ENCODE measurements at places on chromosomes 11 and 22.

GRCh38 chr11:12110714-12111548 lies 541 bp downstream of the MICAL2 start:
- no peak for DNase-seq

DNA sequence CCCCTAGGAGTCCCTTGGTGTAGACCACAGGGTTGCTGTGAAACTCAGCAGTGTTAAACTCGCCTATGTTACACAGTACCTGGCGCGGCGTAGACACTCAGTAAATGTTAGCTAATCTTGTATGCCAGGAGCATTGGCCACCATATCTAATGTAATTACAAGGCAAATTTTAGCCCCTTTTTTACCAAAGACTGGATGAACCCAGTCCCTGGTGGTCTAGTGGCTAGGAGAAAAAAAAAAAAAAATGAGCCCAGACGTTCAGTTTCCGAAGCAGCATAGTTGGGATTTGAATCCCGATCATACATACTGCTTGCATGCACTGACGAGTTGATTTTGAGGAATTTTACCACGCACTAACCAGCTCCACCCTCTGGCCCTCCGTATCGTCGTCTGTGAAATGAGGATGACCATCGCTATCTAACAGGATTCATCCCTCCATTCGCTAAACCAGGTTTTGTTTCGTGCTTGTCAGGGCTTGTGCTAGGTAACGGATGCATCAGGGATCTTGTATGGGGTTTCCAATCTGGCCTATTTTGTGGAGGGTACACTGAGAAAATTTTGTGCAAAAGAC lies 688 bp downstream of the PTS start:
- no peak for DNase-seq

DNA sequence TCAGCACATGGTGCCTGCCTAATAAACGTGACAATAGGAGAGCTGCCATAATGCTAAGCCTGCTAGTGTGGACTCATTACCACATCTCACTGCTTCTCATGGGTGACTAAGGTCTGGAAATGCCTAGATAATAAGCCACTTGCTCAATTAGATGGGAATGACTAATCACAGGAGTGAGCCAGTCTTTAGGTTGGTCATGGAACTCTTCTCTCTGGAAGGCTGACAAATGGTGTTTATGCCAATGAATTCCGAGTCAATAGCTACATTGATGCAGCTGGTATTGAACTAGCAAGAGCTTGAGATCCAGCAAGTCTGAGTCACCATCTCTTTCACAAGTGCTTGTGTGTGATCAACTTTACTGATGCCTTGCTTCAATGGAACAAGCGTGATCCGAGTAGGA lies 334.9 kb downstream of the OPCML start:
- DNase-seq = no peak

DNA sequence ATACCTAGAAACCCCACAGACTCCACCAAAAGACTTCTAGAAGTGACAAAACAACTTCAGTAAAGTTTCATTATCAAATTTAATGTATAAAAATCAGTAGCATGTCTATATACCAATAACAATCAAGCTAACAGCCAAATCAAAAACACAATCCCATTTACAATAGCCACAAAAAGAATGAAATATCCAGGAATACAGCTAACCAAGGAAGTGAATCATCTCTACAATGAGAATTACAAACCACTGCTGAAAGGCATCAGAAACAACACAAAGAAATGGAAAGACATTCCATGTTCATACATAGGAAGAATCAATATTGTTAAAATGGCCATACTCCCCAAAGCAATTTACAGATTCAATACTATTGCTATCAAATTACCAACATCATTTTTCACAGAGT lies 46.0 kb downstream of the PRCP start:
- no peak for DNase-seq

- DNase-seq = no peak
Observed at GRCh38 chr11:36748836-36749235, 150.8 kb upstream of the RAG2 start.

DNA sequence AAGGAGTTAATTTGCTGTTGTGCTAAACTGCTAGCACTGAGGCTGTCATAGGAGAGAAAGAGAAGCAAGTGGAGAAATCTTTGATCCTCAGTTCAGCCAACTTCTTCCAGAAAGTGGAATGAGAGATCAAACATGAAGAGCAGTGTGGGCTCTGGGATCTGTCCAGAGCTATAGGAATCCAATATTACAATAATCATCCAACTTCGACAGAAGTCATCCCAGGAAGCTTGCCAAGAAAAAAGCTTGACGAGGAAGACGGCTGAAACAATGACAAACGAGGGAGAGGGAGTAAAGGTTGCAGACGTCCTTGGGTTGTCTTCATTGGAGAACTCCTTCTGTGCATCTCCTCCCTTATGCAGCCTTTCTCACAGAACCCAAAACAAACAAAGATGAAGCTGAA lies 496.2 kb downstream of the INSC start:
- DNase-seq = no peak

- DNase-seq = no peak
Observed at GRCh38 chr11:112785149-112785548, 176.1 kb upstream of the NCAM1 start.

GRCh38 chr22:38071421-38072321 lies 12.3 kb downstream of the SLC16A8 start:
- no peak for DNase-seq

DNA sequence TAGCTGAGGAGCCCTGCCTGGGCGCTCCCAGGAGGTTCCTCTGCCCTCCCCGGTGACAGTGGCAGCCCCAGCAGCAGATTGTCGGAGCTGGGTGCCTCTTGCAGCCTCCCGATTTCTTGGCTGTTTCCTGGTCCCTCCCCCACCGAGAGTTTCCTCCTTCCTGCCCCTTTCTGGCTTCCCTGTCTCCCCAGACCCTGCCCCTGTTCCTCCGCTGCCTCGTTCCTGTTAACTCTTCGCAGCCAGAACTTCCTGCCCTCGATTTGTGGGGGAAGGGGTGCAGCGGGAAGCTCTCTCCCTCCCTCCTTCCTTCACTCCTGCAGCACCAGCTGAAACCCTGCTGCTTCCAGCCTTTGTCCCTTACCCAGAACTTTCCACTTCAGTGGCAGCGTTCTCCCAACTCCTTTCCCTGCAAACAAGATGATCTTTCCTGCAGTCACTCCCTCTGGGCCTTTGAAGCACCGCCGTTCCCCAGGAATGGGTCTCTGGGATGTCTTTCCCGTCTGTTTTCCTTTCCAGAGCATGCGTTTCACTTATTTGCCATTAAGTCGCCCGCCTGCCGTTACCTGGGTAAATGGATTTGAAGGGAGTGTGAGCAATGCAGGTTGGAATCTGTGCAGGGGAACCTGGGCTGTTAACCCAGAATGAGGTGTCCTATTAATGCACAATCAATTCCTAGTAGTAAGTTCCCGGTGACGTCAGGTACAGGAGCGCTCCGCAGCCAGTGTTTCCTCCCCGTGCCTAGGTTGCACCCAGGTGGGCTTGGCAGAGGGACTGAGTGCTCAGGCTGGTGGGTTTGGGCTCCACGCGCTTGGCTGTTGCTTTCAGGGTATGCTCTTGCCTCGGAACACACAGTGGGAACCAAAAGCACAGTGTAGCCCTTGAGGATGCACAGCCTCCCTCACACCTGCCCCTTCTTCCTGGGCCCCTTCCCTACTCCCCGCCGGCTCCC lies 4.3 kb downstream of the GRK2 start:
- no peak for DNase-seq

DNA sequence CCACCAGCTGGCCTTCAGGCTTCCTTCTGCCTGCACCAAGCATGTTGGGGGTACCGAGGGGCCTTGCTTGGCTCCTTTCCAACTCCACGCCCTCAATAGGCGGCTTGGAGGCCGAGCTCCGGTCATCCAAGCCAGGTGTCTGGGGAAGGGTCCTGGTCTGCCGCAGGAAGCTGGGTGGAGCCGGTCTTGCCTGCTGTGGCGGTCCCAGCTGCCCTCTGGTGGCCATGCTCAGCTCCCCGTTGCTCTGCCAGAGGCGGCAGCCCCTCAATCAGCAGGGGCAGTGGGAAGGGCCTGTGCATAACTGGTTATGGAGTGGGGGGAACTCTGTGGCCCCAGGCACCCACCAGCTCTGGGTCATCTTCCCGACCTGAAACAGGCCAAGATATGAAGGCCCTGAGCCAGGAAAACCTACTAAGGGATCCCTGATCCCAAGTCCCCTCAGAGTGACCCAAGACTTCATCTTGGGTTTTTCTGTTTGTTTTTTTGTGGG lies 3.2 kb downstream of the ARVCF start:
- DNase-seq = no peak

- DNase-seq = no peak
Observed at GRCh38 chr11:102926961-102927623, 28.4 kb downstream of the MMP13 start.

GRCh38 chr22:39728236-39728860 lies 157.8 kb downstream of the CACNA1I start:
- no peak for DNase-seq

DNA sequence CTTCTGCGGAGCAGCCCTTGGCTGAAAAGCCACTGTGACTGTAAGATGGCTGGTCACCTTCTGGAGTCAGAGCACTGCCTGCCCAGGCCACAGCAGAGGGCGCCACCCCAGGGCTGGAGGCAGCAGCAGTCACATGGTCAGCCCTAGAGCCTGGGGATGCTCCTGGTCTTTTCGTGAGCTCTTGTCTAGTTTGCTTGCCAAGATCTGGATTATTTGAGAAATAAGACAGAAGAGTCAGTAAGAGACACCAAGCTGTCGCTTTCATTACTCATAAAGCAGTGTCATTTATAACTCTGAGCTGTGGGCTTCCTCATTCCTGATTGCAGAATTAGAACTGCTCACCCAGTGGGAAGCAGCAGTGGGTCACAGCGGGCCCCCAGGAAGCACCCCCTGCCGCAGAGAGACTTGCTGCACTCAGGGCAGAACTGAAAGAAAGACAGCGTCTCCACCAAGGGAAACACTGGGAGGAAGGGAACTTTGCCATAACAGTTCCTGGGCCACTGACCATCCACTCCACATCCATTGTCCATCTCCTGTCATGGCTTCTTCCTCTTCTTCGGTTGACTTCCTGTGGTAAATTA lies 56.7 kb downstream of the PPP6R2 start:
- no peak for DNase-seq

GRCh38 chr22:49554296-49554625 lies 273.4 kb downstream of the BRD1 start:
- DNase-seq = no peak

DNA sequence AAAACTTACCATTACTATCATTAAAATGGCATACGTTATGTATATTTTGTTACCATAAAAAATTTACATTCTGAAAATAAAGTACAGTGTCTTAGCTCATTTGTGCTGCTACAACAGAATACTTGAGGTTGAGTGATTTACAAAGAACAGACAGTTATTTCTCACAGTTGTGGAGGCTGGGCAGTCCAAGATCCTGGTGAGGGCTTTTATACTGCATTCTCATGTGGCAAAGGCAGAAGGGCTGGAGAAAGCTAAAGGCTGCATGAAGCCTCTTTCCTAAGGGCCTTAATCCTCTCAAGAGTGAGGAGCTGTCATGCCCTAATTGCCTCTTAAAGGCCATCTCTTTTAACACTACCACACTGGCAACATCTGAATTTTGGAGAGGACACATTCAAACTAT lies 13.3 kb downstream of the GGTLC2 start:
- no peak for DNase-seq

- DNase-seq = no peak
Observed at GRCh38 chr11:7525424-7525823, 11.6 kb downstream of the PPFIBP2 start.

DNA sequence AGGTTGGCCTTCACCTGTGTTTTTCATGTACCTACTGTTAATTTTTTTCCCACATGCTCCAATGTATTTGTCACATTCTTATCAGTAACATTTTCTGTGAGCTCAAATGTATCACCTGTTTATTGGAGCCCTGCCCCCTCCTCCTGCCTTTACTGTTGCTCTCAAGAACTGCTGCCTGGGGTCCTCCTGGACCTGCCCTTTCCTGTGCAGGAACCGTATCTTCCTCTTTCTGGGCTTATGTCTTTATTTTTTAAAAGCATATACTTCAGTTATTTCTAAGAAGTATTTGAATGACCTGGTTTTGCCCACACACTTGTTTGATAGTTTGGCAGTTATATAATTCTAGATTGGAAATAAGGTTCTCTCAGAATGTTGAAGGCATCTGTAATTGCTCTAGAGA lies 5.9 kb downstream of the FAM118B start:
- no peak for DNase-seq

DNA sequence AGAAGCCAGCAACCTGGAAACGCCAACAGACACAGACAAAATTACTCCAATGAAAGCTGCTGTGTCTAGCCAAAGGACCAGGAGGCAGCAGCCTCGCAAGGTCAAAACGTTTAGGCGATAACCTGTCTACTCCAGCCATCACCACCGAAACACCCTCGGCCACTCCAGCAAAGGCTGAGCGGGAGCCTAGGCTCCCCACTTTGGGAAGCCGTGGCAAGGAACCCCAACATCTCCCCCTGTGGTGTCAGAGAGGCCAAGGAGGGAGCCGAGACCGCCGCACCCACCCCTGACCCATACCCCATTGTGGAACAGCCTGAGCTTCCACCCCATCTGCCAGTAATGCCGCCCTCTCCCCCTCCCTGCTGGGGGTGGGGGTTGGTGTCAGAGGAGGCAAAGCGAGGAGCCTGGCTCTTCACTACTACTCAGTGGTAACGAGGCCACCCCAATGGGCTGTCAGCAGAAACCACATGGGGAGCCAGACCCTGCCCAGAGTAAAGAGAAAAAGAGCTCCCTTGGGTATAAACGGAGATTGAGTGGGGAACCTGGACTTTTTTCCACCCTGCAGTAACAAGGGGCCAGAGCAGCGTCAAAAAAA lies 33.9 kb upstream of the SEPTIN5 start:
- no peak for DNase-seq

- DNase-seq = no peak
Observed at GRCh38 chr11:88508759-88509581, 171.4 kb upstream of the CTSC start.

DNA sequence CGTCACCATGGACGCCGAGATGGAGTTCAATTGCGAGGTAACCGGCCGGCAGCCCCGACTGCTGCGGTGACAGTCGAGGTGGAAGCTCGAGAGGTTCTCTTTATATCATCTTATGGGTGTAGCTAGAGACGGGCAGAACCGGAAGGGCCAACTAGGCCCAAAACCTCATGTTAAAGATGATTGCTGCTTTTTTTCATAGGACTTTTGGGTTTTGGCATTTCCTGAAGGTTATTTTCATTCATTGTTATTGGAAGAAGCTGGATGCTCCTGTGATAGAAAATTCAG lies 585 bp downstream of the NF2 start:
- DNase-seq = no peak

DNA sequence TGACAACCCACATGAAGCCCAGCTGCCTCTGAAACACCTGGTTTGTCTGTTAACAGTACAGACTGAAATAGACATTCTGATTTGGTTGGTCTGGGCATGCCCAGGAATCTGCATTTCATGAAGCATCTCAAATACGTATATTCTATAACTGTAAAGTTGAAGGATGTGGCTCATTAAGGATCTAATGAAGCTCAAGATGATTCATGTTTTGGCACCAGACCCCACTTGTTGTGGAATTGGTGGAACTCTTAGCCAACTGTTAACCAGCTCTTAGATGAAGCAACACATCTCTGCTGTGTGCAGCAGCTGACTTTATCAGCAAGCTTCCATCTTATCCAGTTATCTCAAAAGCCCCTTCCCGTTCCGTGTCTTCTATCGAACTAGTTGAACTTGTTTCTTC lies 232.2 kb downstream of the INSC start:
- DNase-seq = no peak
